ENCODE measurements at places on chromosomes 7 and 10. TPM values are rescaled to one million over a fixed set of nuclear protein-coding genes. Genes with fewer than 3 reads are reported as not detected.

Gene SH2D4B
- total RNA-seq: 0.26 TPM

Gene KCNIP2
- 2.0 TPM for total RNA-seq

Gene PLPP4
- total RNA-seq: not detected

- no peaks in the 10 kb centered on the region for H3K36me3 ChIP-seq
- DNase-seq: no peak
- no peak overlapping the region for H3K4me3 ChIP-seq
Measured at GRCh38 chr7:157846271-157846670, 509.5 kb downstream of the DNAJB6 start.

DNA sequence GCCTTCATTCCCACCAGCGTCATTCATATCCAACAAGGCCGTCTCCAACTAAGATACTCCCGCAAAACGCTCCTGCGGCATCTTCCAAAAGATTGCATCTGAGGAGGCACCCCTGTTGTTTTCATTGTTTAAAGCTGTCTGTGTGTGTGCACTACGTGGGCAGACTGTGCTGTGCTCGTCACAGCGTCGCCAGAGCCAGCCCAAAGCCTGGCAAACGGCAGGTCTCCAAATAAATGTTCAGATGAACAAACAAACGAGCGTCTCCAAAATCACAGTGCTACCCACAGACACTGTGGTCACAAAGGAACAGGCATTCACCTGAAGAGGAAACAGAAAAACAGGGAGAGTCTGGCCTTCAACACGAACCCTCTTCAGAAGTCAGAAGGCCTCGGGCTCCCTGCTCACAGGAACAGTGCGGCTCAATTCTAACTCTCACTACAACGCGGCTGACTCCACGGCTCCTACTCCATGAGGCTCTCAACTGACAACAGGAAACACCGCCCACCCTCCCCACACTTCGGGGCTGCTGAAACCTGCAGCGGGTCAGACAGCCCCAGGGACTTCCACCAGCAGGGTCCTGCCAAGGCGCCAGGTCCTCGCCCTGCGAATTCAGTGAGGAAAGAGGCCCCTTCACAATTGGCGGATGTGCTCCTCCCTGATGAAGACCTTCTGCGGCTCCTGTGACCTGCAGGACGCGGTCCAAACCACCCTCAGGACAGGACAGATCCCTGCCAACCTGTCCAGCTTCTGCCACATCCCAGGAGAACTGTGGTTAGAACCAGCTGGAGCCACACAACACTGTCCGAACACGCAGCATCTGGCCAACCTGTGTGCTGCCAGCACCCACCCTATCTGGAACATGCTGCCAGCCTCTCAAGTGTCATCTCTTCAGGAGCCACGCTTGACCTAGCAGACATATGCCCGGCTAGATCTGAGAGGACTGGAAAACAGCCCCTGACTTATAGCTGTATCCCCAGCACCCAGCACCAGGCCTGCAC is 36.1 kb downstream of the MAD1L1 start:
- H3K4me3 ChIP-seq: no peak overlapping the region
- no peak for DNase-seq
- no peaks in the 10 kb centered on the region for H3K27me3 ChIP-seq

Data from T-cell (primary cell).